CD8-positive, alpha-beta memory T cell (primary cell): ENCODE measurements at places on chromosomes 11 and 22. TPM values are rescaled to one million over a fixed set of nuclear protein-coding genes. Genes with fewer than 3 reads are reported as not detected.

The CACNA1I gene
- total RNA-seq = 4.6 TPM

The SLC22A8 gene
- not detected for total RNA-seq

The NTM gene
- not detected for total RNA-seq

GRCh38 chr22:46374663-46375474 is 39.4 kb downstream of the TRMU start:
- no peak overlapping the region for H3K27ac ChIP-seq
- no peak for DNase-seq
- H3K4me3 ChIP-seq = no peak overlapping the region
- H3K36me3 ChIP-seq = no peaks in the 10 kb centered on the region
- peaks cover 42% of the 10 kb centered on the region for H3K4me1 ChIP-seq
- H3K27me3 ChIP-seq = no peaks in the 10 kb centered on the region

DNA sequence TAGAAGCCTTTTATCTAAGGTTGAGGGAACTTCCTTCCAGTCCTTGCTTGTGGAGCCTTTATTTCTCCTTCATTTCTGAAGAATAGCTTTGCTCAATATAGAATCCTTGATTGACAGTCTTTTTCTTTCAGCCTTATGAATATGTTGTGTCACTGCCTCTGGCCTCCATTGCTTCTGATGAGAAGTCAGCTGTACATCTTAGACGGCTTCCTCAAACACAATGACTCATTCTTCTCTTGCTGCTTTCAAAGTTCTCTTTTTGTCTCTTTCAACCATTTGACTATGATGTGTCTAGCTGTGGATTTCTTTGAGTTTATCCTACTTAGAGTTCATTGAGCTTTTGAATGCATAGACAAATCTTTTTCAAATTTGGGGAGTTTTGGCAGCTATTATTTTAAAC is 893.2 kb downstream of the BRD1 start:
- H3K4me3 ChIP-seq = no peak overlapping the region
- DNase-seq = no peak
- no peaks in the 10 kb centered on the region for H3K4me1 ChIP-seq
- H3K36me3 ChIP-seq = no peaks in the 10 kb centered on the region

The CLP1 gene
- total RNA-seq = 23.4 TPM
